GM12865 (cell line): ENCODE measurements at places on chromosomes 2 and 18.

- no peak for DNase-seq
Observed at GRCh38 chr2:64795024-64795592, 141.4 kb upstream of the SERTAD2 start.

DNA sequence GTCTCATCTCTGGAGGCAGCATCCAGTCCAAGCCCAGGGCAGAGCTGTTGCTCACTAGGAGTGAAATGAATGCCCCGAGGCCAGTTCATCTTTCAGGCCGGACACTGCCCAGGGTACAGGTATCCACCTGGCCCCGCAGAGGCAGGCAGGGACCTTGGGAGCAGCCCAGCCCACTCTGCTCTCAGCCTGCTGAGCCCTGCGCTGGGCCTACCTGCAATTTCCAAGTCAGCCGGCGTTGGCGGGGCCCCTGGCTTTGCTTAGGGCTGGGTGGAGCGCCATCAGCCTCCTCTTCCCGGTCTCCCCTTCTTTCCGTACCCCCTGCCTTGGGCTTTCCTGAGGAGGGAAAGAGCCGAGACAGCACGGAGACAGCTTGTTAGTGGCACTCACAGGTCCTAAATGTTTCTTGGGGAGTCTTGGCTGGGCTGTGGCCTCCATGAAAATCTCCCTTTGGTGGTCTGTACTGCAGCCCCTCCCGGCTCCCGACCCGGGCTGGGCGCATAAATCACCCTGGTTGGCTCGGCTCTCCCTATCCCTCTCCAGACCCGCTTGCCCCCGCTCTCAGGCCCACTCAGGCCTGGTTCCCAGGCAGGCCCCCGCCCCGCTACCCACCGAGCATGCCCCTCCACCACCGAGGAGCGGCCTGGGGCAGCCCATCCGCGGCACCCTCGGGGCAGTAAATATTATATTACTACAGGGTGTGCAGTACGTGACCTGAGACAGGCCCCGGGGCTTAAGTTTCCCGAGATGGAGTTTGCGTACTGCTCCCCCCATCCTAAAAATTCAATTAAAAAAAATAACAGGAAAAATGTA lies 106.7 kb downstream of the DYSF start:
- DNase-seq = no peak

DNA sequence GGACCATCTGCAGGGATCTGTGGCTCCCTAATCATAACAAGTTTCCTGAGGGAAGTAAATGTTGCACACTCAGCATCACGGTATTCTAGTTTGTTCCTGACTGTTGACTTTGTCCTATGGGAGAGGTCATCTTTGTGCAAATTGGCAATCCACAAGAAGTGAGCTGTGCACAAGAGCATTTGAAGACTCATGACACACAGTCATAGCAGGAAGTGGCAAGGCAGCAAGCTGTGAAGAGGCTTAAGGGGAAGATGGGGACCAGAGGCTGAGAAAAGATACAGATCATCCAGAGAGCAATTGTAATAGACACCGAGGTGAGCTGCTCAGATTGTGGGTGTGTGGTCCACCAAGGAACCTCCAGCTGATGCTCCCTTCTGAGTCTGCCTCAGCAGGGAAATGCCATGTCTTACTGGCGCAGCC lies 2.7 kb downstream of the TNP1 start:
- no peak for DNase-seq

DNA sequence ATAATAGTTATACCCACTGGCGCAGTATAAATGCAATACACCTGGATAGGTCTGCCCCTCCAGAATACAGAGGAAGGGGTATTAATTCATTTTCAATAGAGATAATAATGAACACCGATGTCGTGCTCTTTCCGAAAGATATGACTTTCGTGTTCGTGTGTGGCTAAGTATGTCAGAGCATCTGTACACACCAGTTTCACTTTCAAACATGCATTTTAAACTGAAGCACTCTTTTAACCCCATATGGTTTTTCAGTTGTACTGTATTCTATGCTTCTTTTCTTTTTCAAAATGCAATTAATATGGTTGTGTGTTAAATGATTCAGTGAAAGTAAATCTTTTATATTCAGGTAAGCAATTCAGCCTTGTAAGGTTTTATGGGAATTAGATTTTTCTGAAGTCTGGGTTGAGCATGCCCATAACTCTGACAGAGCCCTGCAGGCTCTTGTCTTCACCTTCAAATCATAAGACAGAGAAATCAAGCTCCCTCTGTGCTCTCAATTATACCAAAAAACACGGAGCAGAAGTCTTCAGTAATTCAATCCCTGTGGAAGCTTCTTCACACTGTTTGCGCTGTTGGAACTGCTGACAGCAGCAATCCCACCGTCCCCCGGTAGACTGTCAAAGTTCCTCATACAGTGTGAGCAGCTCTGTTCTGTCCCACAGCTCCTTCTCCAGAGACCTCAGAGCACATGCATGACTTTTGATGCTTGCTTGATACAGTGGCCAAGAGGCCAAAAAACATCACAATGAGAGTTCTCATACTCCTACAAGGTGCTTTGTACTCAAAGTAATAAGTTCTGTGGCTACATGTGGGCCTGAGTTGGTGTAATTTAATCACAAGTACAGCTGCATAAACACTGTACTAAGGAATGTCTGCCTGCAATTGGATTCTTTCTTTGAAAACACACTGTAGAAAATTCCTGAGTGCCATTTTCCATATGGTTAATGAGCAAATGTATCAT lies 186.8 kb downstream of the ZNF521 start:
- peak; percentile 63 for DNase-seq

- no peak for DNase-seq
Observed at GRCh38 chr2:100412466-100412865, 5.0 kb downstream of the CHST10 start.

DNA sequence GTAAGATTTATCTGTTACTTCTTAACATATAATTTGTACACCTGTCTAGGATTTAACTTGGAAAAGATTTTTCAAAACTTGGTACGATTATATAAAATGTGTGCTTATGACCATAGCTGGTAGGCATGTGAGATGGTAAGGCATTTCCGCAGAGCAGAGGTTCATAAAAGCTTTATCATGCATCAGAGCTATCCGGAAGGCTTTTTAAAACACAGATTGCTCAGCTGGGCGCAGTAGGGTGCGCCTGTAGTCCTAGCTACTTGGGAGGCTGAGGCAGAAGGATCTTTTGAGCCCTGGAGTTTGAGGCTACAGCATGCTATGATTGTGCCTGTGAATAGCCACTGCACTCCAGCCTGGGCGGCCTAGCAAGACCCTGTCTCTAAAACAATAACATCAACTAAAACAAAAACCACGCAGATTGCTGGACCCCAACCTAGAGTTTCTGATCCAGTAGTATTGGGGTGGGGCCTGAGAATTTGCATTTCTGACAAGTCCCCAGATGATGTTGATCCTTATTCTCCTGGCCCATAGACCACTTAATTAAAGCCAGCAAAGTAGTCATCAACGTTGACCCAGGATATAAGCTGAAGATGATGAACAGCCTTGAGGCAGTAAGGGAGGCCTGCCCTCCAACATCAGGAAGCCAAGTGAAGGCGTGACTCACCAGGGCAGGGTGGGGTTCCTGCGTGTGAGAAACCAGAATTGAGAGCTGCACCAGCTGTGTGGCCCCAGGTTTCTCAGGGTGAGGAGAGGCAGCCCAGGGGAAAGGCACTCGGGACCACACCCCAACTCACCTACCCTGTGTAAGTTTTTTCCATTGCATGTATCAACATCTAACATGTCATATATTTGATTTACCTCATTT lies 21.6 kb upstream of the SLC20A1 start:
- peak; percentile 81 for DNase-seq

- DNase-seq = no peak
Observed at GRCh38 chr2:45763255-45763654, 111.8 kb downstream of the PRKCE start.

DNA sequence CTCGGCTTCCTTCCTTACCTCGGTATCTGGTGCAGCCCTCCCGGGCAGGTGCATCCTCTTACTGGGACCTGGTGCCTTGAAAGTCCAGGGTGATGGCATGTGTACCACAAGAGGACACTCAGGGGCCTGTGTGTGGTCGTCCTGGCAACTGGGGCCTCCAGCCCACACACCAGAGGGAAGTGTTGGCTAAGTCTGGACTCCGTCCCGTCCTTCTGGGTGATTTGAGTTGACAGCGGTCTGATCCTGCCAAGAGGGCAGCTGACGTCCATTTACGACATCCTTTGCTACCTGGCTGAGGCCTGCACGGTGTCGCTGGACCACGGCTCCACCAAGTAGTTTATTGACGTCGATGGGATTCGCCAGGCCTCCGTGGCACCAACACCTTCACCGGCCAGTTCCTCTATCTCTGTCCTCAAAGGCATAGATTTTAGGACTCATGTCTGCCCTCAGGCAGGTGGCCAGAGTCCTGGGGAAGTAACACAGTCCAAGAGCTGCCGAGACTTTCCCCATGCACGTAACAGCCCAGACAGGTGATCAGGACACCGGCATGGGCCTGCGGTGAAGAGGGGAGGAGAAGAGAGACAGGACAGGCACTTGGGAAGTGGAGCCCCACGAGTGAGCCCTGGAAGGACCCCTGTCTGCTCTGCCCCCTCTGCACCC lies 186.0 kb upstream of the HDAC4 start:
- DNase-seq = no peak

- DNase-seq = no peak
Observed at GRCh38 chr2:58098254-58099095, 51.9 kb downstream of the VRK2 start.

DNA sequence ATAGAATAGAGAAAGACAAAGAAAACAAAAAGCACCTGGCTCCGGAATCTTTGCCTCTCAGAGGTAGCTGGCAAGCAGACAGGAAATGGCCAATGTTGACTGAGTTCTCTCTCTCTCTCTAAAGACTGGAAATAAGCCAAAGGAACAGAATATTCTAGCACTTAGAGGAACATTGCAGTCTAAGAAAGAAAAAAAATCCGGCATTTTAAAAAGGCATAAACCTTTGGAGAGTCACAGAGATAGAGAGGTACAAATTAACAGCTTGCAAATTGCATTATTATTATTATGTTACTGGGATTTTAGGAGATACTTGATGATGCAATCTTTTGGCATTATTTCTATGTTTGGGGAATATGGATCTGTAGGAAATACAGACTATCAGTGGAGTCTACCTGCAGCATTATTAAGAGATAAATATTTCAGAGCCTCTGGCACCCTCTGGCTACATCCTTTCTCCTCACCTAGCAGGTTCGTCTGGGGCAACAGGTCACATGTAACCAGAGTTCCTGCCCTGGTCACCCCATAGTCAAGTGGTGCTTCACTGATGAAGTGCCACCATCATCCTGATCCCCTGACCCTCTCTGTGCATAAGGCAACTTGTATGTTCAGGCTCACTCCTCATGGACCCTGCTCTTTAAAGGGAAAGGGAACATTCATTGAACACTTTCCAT lies 318.9 kb upstream of the ACVR2A start:
- DNase-seq = peak; percentile 17

DNA sequence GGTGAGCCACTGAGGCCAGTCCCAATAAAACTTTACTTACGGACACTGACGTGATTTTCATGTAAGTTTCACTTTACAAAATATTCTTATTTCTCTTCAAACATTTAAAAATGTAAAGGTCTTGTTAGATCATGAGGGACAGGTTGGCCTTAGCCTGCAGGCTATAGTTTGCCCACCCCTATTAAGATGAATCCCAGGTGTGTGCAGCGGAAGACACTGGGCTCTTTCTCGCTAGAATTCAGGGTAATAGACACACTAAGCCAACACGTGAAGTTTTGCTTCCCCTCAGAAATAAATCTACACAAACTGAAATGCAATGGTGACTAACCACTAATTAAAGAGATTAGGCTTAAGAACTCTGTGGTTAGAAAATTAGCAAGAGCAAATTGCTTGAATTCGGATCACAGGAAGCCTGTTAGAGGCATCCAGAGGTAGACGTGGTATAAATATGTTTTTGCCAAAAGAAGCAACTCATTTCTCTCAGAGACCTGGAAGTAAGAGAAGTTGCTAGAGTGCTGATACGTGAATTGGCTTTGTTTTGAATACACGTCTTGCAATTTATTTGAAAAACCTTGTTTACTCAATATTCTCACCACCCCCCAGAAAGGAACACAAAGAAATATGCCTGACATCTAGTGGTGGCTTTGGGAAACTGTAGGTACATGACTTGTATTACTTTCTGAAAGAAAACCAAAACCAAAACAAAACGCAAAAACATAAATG lies 151.6 kb downstream of the DTNB start:
- DNase-seq = peak; percentile 91

- peak; percentile 35 for DNase-seq
Observed at GRCh38 chr2:32591669-32592463, 36.0 kb upstream of the TTC27 start.

DNA sequence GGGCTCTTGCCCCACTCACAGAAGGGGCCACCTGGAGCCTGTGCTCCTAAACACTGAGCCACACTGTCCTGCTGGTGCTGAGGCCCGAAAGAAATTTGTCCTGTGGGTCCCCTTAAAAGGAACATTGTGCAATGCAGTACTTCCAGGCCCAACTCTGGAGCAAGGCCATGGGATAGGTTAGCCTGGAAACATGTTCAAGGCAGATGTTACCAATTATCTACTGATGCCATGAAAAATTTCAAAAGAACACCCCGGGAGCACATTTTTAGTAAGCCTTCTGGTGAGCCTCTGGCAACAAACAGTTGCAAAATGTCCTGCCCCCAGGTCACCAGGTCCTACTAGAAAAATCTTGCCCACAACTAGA lies 12.3 kb upstream of the PTMA start:
- DNase-seq = no peak

GRCh38 chr2:102664471-102664909 lies 45.1 kb downstream of the SLC9A2 start:
- peak; percentile 77 for DNase-seq

DNA sequence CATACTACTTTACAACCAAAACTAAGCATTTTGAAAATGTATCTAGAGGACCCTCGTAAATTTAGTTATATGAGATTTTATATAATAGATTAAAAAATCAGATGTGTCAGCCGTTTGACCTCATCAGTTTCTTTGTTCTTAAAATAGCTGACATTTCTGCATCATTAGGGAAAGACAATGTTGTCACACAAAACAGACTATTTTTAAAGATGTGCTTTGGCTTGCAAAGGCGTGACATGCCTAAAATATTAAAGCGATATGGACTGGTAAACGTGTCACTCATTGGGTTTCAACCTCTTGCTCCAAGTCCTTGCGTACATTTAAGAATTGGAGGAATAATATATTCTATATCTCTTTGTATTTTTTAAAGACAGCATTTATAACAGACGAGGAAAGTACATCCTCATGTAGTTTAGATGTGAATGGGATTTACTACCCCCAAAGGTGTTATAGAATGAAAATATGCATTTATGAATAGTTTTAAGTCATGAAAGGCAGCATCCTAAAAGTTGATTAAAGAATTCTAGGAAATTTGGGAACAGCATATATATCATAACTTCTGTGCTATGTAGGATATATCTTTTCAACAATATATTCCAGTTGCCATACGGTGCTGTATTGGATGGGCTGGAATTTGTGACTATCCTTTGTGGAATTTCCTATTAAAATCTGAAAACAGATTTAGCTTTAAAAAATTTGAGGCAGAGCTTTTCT lies 3.8 kb downstream of the MYL12A start:
- no peak for DNase-seq
